ENCODE measurements at places on chromosomes 3 and 15.

- DNase-seq, result no peak
Observed at GRCh38 chr3:87006844-87007439, 16.0 kb upstream of the VGLL3 start.

GRCh38 chr3:134355416-134355815 is 18.8 kb downstream of the AMOTL2 start:
- no peak for DNase-seq

DNA sequence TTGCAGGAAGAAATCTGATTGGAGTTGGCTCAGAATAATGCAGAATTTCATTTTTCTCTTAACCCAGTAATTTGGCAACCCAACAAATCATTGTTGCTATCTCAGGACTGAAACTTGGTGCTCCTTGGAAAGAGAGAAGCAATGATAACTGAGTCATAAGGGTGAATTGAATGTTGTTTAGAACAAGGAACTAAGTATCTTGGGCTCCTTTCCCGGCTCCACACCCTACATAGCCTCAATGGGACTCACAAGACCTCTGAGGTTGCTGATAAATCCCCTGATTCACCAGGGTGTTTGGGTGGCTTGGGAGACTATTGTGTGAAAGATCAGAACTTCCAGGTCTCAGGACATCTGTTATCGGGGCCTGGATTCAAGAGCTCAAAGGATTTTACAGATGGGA is 7.8 kb upstream of the RAB8B start:
- DNase-seq, result no peak

DNA sequence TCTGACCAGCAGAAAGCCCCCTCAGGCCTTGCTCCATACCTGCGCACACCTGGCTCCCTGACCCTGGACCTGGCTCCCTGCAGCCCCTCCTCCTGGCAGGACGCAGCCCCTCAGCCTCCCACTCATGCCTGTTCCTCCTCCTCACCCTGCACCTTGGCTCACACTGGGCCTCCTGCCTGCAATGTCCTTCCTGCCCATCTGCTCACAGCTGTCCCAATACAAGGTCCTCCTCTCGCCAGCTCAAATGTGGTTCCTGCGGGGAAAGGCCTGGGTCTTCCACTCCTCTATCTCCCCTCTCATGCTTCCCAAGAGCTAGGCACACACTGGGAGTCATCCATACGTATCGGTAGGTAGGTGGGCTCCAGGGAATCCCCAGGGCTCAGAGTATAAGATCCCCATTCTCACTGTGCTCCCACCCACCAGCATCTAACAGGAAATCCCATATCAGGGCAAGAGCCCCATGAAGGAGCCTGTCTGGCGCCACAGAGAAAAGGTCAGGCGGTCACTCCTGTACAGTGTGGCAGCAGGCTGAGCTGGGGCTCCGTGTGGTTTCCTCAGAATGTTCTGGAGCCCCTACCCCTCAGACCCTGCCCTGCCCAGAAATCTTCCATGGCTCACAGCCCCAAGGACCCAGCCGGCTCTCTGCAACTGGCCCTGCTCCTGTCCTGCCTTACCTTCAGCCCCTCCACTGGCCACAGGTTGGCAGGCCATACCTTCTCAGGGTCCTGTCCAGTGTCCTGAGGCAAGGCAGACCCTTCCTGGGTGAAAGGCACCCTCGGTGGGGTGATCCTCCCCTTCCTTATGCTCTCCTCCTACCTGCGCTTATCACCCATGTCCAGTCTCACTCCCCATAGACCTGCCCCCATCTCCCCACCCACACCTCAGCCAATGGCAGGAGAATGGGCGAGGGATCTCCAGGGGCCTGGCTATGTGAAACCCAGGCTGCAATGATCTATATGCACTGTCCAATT is 10.9 kb downstream of the PLCD1 start:
- DNase-seq, result no peak

DNA sequence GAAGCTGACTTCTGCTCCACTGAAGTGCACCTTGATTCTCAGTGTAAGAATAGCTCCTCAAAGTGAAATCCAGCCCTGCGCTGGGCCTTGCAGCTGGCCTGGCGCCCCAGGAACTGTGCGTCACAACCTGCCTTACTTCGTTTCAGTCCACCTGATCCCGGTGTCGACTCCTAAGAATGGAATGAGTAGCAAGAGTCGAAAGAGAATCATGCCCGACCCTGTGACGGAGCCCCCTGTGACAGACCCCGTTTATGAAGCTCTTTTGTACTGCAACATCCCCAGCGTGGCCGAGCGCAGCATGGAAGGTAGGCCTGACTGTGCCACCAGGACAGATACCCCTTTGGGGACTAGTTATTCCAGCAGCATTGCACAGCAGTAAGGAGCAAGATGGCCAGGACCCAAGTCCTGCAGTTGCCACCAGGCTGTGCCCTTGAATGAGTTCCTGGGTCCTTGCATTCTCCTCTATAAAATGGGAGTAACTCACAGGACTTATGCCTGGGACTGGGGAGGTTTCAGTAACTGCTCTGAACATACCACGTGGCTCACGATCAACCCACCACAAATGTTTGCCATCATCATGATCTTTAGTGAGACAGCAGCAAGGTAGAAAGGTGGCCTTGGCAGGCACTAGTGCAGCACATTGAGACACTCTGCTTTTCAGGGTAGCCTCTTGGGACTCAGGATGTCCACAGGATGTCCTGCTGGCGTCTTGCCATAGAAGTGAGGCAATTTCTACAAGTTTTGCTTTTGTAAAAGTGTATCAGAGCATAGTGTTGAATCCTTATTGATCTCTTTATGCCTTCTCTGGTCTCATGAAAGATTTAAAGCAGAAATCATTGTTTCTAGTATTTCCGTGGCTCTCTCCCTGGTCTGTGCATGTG is 46.8 kb downstream of the PXYLP1 start:
- DNase-seq, result no peak

GRCh38 chr3:69560818-69561217 is 174.9 kb upstream of the FRMD4B start:
- no peak for DNase-seq

DNA sequence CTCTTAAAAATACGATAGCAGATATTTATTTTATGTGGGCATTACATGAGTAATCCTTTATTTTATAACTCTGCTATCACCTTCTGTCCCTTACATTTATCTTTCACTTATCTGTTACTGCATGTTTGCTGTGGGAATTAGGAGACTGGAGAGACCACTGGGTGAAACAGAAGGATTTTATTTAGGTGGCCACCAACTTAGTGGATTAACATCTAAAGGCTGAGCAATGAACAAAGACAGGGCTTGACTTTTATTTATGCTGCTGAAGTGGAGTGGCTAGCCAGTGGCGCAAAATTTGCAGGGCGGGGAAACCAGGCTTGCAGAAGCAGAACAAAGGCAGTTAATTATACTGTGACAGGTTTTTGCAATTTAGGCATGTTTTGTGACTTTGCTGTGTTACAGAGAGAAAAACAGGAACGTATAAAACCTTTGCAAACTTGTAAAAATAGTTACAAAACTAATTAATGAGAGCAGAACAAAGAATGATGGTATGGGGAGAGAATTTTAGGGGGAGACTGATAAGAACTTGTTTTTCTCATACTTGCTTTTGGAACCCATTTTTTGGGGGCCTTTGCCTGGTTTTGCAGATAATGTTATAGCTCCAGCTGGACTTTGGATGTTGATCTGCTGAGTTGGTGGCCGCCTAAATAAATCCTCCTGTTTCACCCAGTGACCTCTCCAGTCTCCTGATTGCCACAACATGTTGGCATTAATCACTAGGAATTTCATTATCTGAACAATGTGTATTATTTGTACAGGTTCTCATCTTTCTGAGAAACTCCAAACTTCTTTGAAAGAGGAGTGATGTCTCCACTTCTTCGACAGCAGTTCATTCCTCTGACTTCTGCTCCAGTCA is 18.0 kb downstream of the KLHL24 start:
- no peak for DNase-seq

DNA sequence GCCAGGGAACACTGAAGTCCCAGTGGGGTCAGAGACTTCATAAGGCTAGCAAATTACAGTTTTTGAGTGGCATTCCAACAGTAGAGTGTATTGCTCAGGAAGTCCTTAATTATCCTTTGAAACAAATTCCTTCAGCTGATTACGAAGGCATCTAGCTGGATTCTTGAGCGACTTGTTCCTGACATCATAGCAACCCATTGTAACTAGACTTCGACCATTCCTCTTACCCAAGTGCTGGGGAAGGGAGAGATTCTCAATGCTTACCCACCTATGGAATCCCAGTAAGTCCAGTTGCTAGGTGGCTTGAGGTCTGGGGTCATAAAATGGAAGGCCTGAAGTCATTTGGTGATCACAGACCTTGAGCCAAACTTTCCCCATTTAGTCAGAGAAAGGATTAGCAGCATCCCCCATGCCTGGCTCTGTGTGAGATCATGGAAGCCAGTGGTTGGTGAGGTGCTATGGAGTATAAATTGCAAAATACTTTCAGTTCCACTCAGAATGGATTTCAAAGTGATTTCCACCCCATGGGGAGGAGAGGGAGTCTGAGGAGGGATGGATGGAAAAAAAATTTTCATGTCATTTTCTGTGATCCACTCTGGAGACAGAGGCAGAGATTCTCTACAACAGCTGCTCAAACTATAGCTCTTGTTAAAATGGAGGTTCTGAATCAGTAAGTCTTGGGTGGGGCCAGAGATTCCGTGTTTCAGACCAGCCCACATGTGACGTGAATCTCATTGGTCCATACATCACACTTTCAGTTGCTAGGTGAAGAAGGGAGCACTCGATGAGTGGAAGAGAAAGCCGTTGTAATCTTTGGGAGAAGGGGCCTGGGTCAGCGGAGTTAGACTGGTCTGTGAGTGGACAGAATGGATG is 45.7 kb downstream of the CD86 start:
- no peak for DNase-seq

GRCh38 chr3:62644493-62644892 is 230.7 kb downstream of the CADPS start:
- no peak for DNase-seq

DNA sequence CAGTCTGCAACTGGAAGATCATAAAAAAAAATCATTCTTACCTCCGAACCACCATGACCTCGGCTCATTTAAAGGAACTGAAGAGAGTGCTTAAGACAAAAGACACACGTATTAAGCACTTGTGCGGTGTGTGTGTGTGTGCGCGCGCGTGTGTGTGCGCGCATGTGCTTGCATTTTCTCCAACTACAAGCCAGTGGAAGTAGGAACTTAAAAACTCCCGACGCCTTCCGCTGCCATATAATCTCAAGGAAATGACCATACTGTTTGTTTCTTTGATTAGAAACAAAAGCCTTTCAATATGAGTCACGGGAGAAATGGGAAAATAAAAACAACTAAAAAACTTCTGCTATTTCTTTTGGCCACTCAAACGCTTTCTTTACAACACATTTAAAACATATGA is 32.4 kb downstream of the FRMD4B start:
- DNase-seq, result no peak

DNA sequence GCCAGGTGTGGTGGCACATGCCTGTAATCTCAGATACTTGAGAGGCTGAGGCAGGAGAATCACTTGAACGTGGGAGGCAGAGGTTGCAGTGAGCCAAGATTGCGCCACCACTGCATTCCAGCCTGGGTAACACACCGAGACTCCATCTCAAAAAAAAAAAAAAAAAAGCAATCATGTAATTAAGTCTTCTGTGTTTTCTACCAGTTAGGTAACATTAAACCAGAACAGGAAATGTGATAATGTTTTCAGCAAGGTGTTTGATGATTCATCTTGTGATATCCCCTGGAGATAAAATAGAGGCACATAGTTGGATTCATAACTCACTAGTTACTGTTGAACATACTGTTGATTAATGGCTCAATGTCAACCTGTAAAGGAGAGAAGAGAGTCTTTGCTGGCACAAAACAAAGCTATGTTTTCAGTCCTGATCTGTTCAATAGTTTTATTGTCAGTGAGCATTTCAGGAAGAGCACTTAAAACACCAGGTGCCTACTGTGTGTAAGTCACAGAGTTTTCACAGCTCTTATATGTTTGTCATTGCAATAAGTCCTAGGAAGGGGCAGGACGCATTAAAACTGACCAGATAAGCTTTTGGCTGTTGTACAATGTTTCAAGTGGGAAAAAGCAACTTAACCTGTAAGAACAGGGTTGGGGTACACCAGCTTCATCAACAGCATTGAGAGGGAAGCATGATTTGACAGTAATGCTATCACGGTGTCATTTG is 19.5 kb downstream of the DNAJB11 start:
- no peak for DNase-seq

- DNase-seq, result no peak
Observed at GRCh38 chr3:70090322-70090913, 90.9 kb downstream of the SAMMSON start.

GRCh38 chr15:77402740-77403379 is 17.0 kb downstream of the PEAK1 start:
- no peak for DNase-seq

Data from ureter (tissue), 1 donor.